ENCODE measurements at places on chromosomes 7 and 10. TPM values are rescaled to one million over a fixed set of nuclear protein-coding genes. Genes with fewer than 3 reads are reported as not detected.

- DNase-seq, result no peak
Observed at GRCh38 chr10:1573334-1573969, 163.9 kb downstream of the ADARB2 start.

DNA sequence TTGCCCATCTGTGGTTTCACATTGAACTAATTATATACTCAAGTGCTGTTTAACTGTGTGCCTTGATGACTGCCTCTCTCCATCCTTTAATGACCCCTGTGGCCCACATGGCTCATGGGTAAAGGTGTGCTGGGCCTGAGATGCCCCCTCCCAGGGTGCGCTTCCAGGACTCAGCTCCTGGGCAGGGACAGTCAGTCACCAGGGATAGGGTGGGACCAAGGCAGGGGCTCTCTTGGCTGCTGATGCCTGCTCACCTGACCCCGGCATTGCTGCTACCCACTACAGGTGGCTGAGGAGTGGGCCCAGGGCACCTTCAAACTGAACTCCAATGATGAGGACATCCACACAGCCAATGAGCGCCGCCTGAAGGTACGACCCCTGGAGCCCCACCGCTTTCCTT is 6.5 kb downstream of the ASL start:
- DNase-seq, result no peak

DNA sequence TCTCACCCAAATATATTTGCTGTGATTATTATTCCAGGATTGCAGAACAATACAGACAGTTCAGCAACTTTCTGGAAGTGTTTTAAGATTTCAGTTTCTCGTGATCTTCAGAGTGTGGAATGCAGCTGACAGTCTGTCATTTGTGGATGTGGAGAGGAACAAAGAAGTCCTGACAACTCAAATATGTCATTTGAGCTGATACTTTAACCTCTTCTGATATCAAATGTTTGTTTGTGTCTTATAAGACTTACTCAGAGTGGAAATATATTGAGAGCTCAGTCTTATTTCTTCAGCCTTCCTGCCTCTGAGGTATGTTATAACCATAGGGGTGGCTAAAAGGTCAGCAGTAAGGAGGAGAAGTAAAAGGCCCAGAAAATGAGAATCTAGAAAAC is 96.4 kb downstream of the OSBPL3 start:
- DNase-seq, result no peak

- DNase-seq, result no peak
Observed at GRCh38 chr7:1290679-1291356, 58.1 kb downstream of the UNCX start.

GRCh38 chr10:50625649-50626132 is 1.9 kb upstream of the SGMS1 start:
- no peak for DNase-seq

GRCh38 chr10:125738206-125738605 is 18.7 kb downstream of the EDRF1 start:
- no peak for DNase-seq

DNA sequence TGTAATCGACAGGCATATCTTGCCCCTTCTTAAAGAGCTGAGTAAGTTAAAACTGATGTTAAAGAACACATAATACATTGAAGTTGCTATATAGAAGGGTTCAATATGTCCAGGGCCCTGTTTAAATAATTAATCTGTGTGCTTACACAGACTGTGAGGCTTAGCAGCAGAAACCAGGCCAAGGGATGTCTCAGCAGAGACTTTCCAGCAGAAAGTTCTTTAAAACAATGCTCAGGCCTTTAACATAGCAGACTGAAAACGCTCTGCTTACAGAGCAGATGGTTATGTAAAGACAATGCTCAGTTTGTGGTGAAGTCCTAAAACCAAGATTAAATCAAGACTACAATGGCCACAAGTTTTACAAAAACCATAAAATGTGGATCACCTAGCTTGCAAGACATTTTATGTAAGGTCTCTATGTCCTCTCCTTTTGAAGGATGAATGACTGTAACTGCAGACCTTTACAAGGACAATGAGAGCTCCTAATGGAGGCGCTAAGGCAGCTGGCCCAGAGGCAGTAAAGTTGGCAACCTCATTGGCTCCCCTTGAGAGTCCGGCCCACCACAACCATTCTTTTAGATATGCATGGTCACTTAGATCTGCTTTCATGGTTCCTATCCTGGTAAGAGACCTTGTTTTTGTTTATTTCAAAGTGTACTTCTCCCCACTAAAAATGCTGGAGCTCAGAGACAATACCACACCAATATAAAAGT is 56.3 kb downstream of the FZD1 start:
- no peak for DNase-seq

DNA sequence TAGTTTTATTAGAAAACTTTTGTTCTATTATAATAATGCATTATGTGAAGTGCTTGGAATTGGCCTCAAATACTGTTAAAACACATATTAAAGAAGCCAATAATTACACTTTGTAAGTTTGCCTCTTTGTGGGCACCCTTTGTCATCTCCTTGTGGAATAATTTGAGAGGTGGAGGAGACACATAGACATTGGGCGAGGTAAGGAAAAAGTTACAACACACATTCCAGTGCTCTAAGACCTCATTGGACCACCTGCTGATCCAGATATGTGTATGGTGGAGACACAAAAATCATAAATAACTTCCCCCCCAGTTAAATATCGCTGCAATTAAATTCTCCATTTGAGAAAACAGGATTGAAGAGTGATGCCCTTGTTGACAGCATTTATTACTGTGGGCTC is 511.8 kb downstream of the GFRA1 start:
- no peak for DNase-seq

DNA sequence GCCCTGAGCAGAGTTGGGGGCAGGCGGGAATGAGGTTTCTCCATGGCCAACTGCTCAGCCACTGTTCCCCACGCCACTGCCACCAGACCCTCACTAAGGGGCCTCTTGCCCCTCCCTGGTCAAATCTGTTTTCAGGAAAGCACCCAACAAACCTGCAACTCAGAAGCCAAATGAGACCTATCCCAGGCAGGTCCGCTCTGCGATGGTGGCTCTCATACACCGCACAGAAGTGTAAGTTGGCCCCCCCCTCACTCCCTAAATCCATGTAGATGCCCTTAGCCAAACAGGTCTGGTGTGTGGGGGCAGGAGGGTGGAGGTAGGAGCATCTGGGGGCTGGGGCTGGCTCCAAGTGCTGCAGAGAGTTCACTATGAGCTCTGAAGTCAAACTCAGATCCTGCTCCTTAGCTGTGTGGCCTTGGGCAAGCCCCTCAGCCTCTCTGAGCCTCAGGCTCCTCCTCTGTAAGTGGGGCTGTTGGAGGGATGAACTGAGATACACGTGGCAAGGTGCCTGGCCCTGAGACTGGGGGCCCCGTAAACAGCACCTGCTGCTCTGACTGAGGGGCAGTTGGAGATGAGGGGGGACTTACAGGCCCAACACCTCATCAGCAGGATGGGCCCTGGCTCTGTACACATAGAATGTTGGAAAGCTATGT is 1.1 kb downstream of the MMRN2 start:
- DNase-seq, result no peak

DNA sequence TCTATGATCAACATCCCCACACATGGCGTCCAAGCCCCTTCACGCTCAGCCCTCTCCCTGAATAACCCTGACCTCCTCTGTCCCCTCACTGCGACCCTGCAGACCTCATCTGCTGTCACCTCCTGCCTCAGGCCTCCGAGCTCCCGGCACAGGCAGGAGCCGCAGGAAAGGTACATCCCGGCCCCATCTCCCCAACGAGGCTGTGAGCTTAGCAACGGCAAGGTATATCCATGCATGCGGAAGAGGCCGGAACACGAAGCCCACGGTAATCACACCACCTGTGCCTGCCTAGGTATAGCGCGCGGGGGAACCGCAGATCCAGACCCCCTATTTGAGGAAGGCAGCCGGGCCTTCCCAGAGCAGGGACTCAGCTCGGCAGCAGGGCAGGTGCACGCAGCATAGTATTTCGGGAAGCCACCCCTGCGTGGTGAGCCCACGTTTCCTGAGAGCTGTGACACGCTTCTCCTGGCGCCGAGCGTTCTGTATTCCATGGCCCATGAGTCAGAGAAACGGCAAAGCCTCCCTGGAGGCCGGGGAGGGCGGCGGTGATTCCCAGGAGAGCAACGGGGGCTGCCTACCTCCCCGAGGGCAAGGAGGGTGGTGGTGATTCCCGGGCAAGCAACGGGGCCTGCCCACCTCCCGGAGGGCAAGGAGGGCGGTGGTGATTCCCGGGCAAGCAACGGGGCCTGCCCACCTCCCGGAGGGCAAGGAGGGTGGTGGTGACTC is 50.1 kb upstream of the DNAAF5 start:
- DNase-seq, result no peak

DNA sequence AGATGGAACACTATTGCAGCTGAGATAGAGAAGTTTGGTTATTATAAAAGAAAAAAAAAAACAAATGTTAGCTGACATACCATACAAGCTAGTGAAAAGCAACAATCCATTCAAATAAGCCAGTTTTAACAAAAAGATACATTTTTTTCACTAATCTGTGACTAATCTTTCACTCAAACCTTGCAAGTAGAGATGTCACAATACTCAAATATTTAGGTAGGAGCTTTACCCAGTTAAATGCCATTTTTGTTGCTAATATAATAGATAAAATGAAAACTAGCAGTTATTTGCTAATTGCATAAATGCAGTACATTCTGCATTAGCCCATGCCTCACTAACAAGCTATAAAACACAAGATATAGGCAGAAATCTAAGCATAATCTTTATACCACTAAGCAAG is 123.6 kb downstream of the BTAF1 start:
- no peak for DNase-seq

DNA sequence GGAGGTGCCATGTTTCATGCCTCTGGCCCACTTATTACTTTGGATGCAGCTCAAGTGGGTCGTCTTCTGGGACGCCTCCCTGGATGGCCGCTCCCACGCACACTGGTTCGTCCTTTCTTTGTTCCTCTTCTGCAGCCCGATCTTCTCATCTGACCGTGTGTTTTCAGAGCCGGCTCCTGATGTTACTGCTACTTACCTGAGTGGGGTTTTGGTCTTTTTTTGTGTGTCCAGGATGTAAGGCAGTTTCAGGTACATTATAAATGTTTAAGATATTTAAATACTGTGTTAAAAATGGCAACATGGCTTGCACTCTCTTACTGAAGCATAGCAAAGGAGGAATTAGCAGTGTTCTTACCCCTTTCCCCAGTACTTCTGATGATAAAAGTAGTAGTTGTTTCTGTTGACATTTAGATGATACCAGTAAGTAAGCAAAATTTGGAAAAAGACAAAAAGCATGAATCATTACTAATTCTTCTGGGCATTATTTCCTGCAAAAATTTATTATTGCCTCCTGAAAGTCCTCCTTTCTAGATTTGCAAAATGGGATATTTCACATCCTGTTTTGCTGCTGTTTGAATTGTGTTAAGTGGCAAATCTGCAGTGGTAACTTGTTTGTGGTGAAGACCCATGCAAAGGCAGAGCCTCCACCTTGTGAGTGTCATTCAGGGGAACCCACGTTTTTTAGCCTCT is 59.4 kb downstream of the SHH start:
- DNase-seq, result no peak

- no peak for DNase-seq
Observed at GRCh38 chr7:157126921-157127320, 11.8 kb upstream of the UBE3C start.

- DNase-seq, result no peak
Observed at GRCh38 chr10:129793479-129793878, 170.6 kb downstream of the EBF3 start.

DNA sequence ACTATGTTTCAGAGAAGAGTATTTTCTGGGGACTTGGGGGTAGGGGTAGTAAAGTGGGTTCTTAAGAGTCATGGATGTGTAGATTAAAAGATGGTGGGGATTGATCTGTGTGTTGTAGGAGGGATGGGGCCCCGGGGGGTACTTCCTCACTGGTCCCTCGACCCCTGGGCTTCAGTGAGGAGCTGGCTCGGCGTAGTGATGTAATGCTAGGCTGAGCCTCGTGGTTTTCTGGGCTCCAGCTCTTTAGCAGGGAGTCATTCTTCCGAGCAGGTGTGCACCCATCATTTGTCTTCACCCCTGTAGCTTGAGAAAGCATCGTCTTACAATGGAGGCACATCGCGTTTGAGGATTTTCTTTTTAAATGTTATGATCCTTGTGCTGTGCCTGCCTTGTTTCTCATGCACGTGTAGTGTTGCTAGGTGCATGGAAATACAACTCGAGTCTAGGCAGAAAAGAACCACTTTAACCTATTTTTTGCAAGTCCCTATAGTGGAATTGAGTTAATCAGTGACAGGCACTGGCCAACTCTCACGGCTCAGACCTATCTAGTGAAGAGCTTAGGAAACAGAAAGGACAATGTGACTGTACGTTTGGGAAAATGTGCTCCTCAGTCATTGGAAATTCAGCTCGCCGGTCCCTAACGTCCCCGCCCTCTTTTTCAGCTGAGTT is 106.1 kb upstream of the BTBD16 start:
- no peak for DNase-seq

DNA sequence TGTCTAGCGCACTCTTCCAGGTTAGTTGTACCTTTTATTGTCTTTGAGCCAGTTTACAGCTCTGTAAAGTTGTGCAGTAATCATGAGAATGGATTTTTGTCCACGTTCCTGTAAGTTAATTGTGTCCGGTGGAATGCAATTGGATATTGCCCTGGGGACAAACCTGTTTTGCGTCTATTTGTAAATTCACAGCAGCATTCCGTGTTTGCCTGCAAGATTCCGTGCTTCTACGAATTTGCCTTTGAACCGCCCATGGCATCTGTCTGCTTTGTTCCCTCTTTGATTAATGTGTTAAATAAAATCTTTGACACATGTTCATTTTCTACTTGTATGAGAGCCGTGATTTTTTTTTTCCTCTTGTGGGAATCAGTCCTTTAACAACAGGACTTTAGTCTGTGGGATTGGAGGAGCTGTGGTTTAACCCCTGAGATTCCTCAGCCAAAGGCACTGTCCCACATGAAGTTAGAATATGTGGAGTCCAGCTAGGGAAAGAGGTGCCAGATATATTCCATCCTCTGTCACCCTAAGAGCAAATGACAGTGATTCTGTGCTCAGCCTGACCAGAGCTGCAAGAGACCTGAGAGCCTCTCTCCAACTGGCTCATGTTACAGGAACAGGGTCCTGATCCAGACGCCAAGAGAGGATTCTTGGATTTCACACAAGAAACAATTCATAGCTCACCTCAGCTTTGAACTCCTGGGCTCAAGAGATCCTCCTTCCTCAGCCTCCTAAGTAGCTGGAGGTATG is 126.3 kb downstream of the COL26A1 start:
- no peak for DNase-seq

GRCh38 chr10:82463614-82464013 is 588.6 kb downstream of the NRG3 start:
- DNase-seq, result no peak

Gene TBX20
- not detected for total RNA-seq

Gene SYT15
- not detected for total RNA-seq

Gene PLEKHS1
- not detected for total RNA-seq

Gene CYP17A1
- total RNA-seq, result not detected

Gene CHRM2
- total RNA-seq, result 1.4 TPM

Gene CPA1
- not detected for total RNA-seq

Gene MMP21
- total RNA-seq, result not detected

Gene ARMS2
- not detected for total RNA-seq

Gene ZNF438
- 6.9 TPM for total RNA-seq

Gene LIPK
- not detected for total RNA-seq

All from glomerular endothelial cell (primary cell).